ENCODE measurements at places on chromosomes 2 and 18.

DNA sequence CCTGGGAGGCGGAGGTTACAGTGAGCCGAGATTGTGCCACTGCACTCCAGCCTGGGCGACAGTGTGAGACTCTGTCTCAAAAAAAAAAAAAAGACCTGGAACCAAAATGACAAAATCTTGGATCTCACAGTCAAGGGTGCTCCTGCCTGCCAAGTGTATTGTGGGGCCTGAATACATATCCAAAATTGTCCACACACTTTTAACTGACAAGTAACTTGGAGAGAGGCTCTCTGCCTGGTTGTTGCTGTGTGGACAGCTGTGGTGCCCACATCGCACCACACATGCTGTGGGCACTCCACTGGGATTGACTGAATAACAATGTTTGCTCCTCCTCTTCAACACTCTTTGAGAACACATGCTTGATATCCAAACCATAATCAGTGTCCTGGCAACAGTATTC lies 117.6 kb upstream of the REV1 start:
- DNase-seq, result no peak

DNA sequence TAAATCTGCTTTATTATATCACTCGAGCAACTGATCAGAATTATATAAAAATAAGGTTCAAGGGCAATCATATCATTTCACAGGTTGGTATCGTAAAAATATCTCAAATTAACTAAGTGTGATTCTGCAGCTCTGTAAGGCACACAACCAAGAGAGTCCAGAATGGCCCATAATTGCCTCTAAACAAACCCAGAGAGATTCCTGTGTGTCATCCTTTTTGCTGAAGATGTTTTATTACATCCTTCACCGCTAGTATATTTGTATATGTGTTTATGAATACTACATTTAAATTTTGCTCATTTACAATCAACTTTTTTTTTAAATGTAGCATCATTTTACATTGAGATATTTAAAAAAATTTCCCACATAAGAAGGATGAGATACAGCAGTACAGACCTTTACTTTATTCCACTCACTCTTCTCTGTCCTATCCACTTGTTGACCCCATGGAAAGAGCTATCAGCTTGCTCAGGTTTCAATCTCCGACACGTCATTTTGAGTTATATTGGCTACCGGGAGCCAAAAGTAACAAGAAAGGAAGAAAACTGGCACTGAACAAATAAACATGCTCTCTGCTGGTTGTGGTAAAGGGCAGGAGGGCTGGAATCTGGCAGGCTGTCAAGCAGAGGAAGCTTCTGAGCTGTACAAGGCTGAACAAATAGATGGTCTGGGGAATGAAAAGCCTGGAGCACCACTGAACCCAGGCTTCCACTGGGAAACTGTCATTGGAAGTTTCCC lies 23.1 kb downstream of the PLA2R1 start:
- no peak for DNase-seq

GRCh38 chr2:20515290-20516220 lies 68.7 kb downstream of the RHOB start:
- no peak for DNase-seq

DNA sequence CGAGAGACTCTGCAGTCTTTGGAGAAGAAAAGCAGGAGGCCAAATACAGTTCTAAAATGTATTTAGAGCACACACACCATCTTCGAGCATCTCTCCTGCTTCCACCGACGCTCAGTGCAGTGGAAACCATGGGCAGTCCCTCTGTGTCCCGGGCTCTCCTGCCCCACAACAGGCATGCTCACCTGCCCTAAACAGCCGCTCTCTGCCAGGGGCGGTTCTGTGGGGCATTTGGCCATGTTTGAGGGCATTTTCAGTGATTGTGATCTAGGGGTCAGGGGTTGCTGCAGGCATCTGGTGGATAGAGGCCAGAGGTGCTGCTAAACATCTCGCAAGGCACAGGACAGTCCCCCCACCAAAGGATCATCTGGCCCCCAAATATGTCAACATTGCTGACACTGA lies 55.8 kb downstream of the EMX1 start:
- no peak for DNase-seq

GRCh38 chr2:144256996-144257707 lies 262.8 kb downstream of the ZEB2 start:
- DNase-seq, result peak; percentile 64

- no peak for DNase-seq
These were observed 52.1 kb downstream of the RBBP8 start for GRCh38 chr18:22985250-22985649.

DNA sequence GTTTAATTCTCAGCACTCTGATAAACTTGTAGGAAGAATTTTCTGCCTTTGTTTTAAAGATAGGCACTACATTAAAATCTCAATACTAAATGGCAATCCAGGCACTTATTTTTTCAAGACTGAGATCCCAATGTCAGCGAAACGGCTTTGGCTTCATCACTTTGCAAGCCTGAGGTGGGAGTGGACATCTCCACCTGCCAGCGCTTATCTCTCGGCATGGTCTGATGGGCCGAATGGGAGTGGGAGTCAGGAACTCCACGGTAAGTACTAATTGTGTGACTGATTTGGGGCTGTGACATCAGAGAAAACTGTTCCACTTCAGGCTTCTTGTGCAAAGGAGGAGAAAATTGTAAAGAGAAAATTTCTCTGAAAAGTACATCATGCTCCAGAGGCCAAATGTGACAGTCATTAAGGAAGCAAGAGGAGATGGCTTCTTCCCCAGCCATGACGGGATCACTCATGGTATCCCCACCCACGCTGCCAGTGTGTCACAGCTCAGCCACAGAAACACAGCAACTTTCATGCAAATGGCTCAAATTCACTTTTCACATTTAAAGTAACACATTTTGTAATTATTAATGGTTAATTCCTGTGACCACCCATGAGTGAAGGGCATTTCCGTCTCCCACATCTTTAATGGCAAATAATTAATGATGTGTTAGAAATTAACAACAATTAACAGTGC lies 385.5 kb upstream of the HNRNPA3 start:
- no peak for DNase-seq

- DNase-seq, result no peak
These were observed 111.4 kb upstream of the GATA6 start for GRCh38 chr18:22057908-22058527.

DNA sequence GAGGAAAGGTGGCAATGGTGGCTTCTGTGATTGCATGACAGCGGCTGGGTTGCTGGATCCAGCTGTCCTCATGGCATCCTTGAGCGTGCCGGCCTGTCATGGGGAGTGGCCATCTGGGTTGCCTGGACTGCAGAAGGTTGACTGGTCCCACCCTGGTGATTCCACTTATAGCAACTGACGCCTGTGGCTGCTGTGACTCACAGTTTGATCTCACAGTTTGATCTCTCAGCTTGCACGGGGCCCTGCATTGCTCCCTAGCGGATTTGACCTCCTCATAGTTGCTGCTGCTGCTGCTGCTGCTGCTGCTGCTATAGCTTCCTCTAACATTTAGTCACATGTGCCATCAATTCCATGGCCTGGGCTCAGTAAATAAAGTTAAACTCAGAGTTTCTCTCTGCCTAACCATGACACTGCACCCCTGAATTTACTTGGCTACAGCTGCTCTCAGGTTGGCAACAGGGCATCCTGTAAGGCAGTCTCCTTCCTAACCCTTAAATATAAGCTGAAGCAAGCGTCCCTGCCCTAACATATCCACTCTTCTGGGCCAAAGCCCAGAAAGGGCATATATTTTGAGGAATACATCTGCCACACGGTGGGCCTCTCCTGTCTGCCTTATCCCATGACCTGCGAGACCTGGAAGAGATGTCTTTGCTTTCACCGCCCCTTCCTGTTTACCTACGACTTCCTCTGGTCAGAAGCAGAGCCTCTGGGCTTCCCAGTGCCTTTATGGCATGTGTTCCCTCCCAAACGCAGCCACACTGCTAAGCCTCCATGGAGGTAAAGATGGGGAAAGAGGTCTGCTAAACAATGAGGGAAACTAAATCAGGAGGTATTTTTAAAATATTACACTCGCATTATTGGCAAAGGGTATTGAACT lies 37.8 kb upstream of the CCDC150 start:
- DNase-seq, result peak; percentile 82

GRCh38 chr2:168952424-168952823 lies 51.3 kb downstream of the G6PC2 start:
- no peak for DNase-seq

- DNase-seq, result no peak
These were observed 11.1 kb upstream of the CYS1 start for GRCh38 chr2:10091182-10091888.

DNA sequence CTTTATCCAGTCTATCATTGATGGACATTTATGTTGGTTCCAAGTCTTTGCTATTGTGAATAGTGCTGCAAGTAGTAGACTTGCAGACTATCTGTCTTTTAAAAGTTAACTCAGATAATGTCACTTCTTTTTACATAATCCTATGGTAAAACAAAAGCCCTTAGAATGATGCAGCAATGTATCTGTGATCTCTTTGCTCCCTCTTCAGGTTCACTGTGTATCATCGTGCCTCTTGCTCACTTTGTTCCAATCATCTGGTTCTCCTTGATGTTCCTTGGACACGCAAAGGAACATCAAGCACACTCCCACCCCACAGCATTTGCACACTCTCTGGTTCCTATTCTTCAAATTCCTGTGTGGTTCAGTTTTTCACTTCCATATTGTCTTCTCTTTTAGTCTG lies 472.5 kb upstream of the ZNF804A start:
- no peak for DNase-seq

- DNase-seq, result no peak
These were observed 148.7 kb downstream of the RAPGEF4 start for GRCh38 chr2:172884336-172884735.

- no peak for DNase-seq
These were observed 180.7 kb upstream of the POU3F3 start for GRCh38 chr2:104673225-104673624.

- DNase-seq, result no peak
These were observed 166.1 kb downstream of the PID1 start for GRCh38 chr2:229104974-229105387.

DNA sequence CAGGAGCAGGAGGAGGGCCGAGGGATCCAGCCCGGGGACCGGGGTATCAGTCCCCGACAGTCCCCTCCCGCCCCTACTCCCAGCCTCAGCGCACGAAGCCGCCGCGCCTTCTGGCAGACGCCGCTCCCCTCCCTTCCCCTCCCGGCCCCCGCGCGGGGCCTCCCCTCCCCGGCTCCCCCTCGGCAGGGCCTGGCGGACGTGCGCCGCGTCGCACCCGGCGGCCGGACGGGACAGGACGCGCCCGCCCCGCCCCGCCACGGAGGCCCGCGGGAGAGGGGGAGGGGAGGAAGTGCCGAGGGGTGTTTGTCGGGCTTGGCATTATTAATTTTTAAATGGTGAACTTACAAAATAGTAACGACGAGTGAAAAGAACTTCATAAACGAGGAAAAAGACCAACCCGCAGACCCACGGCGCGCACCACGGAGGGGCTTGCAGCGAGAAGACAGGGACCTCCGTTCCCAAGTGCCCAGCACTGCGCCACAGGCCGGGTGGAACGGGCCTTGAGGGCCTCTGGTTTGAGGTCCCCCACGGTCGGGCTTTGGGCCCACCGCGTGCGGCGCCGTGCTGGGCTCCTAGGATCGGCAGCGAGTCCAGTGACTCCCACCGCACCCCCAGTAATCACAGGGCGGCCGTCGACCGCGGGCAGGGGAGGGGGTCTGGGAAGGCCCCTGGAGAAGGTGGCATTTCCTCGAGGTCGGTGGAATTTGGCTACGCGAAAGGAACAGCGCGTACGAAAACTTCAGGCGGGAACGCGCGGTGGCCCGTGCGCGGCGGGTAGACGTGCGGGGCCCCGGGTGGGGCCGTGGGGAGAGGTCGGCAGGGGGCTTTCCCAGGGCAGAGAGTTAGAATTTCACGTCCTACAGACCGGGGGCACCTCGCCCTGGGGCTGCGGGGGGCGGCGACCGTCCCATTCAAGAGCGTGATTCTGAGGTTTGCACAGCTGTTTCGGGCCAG lies 954 bp upstream of the CTDSP1 start:
- peak; percentile 89 for DNase-seq

DNA sequence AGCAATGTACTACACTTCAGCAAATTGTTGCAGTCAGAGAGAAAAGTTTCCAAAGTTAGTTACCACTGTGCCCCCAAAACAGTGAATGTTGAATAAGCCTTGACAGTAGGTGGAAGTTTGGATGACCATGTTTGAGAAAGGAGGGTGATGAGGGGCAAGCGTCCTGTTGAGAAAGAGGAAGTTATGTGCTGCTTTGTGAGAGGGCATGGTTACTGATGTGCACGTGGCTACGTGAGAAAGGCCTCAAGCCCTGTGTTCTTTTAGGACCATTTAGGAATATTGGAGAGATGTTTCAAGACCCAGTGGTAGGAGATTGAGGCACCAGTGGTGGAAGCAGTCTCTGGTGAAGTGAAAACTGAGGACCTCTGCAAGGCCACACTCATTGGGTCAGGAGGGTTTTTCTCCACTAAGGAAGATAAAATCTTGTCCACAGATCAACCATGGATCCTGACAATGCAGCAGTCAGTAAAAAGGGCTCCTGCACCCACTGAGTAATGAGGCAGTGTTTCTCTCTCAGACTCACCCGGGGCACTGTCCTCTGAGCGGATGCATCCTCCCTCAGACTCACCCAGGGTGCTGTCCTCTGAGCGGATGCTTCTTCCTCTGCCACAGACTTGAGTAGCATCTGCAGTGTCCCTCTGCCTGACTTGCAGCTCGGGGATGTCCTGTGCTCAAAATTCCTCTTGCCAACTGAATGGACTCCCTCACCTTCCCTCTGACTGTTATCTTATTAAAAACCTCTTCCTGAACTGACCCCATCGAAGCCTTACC lies 34.7 kb upstream of the ACTR3 start:
- peak; percentile 31 for DNase-seq

- DNase-seq, result peak; percentile 33
These were observed 5.3 kb upstream of the ORC2 start for GRCh38 chr2:200968735-200969134.

DNA sequence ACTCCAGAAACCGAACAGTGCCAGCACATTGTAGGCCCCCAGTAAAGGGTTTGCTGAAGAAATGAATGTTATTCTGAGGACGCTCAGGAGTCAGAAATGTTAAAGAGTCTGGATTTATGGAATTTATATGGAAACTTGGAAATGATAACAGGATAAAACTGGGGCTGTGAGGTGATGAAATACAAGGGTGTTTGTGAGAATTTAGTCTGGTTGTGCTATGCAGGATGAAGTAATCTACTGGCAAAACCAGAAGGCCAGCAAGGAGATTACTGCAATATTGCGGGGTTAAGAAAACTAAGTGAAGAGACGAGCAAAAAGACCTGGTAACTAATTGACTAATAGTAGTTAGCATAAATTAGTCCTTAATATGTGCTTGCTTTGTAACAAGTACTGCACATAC lies 467.8 kb downstream of the ZEB2 start:
- no peak for DNase-seq

GRCh38 chr2:57943315-57943714 lies 103.3 kb upstream of the VRK2 start:
- no peak for DNase-seq
